Parietal lobe (tissue), 2 donors: ENCODE measurements at places on chromosomes 11 and 22. TPM values are rescaled to one million over a fixed set of nuclear protein-coding genes. Genes with fewer than 3 reads are reported as not detected.

Gene MMP13
- not detected for total RNA-seq

Gene SDF2L1
- total RNA-seq = 4.1 TPM

Gene MN1
- 64.2 TPM for total RNA-seq

Gene APLNR
- 6.9 TPM for total RNA-seq

Gene MUC6
- not detected for total RNA-seq

Gene FOLR2
- 4.1 TPM for total RNA-seq

Gene MS4A2
- total RNA-seq = not detected

Gene MCM5
- total RNA-seq = 26.3 TPM

Gene FOLR1
- not detected for total RNA-seq

Gene TSPAN18
- 21.9 TPM for total RNA-seq

Gene KRTAP5-11
- not detected for total RNA-seq

Gene MTCH2
- 67.6 TPM for total RNA-seq

Gene DGCR6
- 18.8 TPM for total RNA-seq

Gene VSIG2
- total RNA-seq = not detected

Gene CRYBA4
- total RNA-seq = not detected

Gene LRRC74B
- total RNA-seq = 0.31 TPM

Gene LARGE2
- 0.31 TPM for total RNA-seq

Gene HDAC10
- 51.6 TPM for total RNA-seq

Gene ELF5
- not detected for total RNA-seq

Gene HSPB2
- not detected for total RNA-seq

Gene ELFN2
- 21.9 TPM for total RNA-seq

Gene MRGPRX4
- not detected for total RNA-seq

Gene KRTAP5-2
- total RNA-seq = not detected

Gene TRIM49B
- not detected for total RNA-seq
